ENCODE measurements at places on chromosomes 12 and 14.

GRCh38 chr14:106505366-106505765 is 979.0 kb downstream of the TMEM121 start:
- DNase-seq, result no peak

DNA sequence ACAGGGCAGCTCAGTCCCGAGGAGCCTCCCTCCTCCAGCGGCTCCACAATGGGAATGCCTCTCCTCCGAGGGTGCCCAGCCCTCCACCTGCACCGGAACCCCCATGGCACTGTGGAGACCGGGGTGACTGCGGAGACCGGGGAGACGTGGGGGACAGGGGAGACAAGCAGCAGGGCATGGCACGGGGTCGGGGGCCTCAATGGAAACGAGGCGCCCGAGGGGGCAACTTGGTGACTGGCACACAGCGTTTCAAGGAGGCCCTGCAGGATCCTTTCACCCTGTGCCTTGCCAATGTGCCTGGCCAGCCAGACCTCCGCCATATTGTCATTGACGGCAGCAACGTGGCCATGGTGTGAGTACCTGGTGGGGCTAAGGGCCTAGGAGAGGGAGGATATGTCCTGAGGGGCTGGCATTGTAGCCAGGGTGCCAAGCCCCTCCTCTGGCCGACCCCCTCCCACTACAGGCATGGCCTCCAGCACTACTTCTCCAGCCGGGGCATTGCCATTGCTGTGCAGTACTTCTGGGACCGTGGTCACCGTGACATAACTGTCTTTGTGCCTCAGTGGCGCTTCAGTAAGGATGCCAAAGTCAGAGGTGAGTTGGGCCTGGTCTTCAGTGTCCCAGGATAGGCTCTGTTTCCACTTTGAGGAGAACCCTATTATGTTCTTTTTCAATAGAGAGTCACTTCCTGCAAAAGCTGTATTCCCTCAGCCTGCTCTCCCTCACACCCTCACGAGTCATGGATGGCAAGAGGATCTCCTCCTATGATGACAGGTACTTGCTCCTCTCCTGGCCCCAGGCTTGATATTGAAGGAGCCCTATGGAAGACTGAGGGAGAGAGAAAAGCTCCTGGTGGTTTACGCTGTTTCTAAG is 2.7 kb downstream of the KHNYN start:
- DNase-seq, result no peak

- no peak for DNase-seq
These were observed 7.3 kb upstream of the TRPV4 start for GRCh38 chr12:109840305-109841074.

DNA sequence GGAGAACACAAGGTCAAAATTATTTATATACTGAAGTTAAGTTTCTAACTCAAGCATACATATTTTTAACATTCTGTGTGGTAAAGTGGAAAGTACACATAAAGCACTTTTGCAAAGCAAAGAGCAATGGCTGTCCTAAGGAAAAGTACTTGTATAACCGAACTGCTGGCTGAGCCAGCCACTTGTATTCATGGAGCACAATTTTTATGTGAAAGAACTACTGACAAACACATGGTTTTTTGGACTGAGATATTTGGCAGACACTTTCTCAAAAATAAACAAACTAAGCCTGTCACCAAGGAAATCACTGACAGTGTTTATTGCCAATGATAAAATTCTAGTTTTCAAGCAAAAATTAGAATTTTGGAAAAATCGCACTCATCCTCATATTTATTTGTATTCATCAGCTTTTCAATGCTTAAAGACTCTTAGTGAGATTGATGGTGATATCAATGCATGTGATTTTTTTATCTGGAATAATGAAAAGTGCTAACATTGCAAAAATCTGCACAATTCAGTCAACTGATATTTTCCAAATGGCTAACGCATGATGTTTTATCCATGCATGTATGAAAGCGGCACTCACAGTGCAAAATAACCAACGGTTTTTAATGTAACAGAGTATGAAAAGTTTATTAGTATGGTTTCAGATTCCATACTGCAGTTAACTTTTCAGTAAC is 125.3 kb downstream of the IPO8 start:
- DNase-seq, result no peak

- DNase-seq, result no peak
These were observed 25.0 kb downstream of the IFT81 start for GRCh38 chr12:110149086-110149660.

DNA sequence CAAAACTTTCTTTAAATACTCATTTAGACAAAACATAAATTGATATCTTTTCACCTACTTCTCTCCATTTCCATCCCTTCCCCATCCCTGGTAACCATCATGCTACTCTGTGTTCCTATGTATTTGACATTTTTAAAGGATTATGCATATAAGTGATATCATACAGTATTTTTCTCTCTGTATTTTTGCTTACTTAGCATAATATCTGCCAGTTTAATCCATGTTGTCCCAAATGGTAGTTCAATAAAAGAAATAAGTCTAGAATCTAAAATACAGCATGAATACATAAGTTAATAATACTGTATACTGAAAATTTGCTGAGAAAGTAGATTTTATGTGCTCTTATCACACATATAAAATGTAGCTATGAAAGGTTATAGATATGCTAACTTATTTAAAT is 190.3 kb upstream of the NAV3 start:
- DNase-seq, result no peak

DNA sequence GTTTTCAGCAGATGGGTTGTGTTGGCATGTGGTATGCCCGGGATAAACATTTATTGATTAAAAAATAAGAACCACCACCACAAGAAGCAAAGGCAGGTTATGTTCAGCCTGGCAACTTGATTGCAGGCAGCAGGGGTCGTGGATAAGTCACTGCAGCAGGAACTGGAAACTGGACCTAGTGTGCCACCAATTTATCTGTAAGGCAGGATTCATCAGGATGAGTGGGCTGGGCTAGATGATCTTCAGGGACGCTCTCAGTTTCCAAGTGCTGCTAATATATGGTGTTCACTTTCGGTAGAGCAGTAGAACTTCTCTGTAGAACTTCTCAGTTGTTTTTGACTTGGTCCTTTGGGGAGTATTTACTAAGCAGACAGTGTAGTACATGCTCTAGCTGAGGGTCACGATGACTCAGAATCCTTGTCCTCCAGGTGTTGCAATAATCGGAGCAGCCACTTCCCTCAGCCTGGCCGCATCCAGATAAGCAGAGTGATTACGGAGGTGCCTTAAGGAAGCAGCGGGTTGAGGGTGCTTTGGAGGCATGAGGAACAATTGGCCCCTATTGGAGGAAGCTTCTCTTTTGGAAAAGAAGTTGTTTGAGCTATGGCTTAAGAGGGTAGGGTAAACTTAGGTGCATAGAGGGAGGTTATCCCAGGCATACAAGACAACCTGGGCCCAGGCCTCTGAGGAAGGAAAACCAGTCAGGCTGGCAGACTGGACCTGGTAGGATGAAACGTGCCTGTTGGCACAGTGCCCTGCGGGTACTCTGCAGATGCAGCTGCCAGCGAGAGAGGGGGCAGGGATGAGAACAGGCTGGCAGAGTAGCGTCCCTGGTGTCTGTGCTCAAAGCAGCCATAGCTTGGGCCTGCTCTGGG is 104.0 kb downstream of the GPR135 start:
- peak; percentile 47 for DNase-seq

DNA sequence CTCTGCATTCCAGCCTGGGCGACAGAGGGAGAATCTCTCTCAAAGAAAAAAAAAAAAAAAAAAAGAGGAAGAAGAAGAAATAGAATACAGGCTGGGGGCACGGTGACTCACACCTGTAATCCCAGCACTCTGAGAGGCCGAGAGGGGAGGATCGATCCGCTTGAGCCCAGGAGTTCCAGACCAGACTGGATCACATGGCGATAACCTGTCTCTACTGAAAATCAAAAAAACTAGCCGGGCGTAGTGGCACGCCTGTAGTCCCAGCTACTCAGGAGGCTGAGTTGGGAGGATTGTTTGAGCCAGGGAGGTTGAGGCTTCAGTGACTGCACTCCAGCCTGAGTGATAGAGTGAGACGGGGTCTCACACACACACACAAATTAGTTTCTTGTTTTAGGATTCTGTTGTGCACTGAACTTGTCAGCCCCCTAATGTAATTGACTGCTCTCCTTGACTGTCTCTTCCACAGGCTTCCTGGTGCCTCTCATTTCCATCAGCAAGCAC is 963 bp upstream of the TINF2 start:
- no peak for DNase-seq

DNA sequence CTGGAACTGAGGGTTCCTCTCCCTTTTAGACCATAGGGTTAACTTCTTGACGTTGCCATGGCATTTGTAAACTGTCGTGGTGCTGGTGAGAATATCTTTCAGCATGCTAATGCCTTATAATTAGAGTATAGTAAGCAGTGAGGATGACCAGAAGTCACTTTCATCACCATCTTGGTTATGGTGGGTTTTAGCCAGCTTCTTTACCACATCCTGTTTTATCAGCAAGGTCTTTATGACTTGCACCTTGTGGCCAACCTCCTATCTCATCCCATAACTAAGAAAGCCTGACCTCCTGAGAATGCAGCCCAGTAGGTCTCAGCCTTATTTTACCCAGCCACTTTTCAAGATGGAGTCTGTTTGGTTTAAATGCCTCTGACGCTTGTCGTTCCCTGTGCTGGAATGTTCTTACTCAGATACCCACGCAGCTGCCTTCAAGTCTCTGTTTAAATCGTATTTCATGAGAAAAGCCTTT is 44.2 kb downstream of the BBS10 start:
- DNase-seq, result peak; percentile 13

DNA sequence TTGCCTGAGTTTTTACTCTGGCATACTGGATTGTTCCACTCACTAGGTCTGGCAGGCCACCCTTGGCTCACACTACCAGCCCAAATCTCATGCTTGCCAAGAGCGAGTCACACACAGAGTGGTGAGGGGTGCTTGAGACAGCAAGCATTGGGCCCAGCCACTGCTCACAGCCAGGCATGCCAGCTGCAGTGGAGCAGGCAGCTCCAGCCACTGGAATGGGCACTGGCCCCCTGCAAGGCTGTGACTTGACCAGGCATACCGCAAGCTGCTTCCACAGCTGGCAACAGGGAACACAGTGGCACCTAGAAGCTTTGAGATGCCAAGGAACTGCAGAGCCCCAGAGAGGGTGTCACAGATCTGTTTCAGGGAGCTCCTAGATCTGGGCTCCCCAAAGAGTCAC is 488.5 kb downstream of the LRFN5 start:
- no peak for DNase-seq

DNA sequence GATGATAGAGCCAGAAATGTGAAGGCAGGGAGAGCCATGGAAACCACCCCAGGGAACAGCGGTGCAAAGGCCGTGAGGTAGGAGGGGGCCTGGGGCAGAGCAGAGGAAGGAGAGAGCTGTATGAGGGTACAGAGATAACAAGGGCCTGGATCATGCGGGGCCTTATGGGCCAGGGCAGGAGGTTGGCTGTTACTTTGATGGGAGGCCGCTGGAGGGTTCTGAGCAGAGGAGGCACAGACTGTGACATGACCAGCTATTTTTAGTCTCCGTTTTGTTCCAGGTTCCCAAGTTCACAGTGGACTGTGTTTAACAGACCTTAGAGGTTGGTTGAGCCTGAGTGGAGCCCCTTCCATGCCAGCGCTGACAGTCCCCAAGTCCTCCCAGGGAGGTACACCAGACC is 118.6 kb downstream of the GCH1 start:
- DNase-seq, result no peak

- peak; percentile 13 for DNase-seq
These were observed 24.2 kb upstream of the YAF2 start for GRCh38 chr12:42262271-42262670.

DNA sequence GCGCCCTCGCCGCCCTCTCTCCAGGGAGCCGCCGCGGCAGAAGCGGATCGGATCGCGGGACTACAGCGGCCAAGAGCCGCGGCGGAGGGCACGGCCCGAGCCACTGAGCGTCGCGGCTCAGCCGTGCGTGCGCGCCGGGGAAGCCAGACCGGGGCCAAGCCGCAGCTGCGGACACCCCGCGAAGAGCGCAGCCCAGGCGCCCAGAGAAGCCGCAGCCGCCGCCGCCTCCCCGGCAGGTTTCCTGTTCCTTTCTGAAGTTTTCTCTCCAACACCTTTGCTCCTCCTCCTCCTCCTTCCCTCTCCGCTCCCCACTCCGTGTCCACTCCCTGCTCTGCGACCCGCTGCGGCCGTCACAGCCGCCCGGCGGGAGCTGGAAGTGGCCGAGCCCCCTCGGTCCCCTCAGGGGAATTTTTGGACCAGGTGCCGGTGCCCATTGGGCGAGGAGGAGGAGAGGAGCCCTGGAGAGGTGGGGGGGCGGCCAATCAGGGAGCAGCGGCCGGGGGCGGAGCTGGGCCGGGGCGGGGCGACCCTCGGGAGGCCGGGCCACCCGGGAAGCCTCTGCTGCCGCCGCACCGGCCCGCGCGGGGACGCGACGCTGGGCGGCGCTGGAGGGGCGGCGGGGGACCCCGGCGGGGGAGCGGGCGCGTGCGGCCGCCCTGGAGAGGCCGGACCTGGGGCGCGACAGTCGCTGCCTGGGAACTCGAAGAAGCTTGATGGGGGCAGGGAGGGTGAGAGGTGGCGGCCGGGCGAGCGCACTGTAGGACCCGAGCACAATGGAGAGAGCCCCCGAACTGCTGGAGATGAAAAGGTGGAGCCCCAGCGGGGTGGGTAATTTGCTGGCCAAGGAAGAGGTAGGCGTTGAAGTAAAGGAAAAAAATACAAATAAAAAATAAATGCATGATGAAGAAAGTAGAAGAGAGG is at the start of gene ITPR2:
ITPR2 (minus strand) TSS at position 373 of the 921 bp plus-strand sequence. CDS start 413 bp downstream, outside the sequence.
- peak; percentile 93 for DNase-seq

GRCh38 chr12:65742018-65743010 is 82.0 kb upstream of the HMGA2 start:
- DNase-seq, result peak; percentile 59

- DNase-seq, result no peak
These were observed 2.5 kb upstream of the CHPT1 start for GRCh38 chr12:101694986-101695385.

- no peak for DNase-seq
These were observed 35.2 kb downstream of the BRMS1L start for GRCh38 chr14:35861204-35861868.

DNA sequence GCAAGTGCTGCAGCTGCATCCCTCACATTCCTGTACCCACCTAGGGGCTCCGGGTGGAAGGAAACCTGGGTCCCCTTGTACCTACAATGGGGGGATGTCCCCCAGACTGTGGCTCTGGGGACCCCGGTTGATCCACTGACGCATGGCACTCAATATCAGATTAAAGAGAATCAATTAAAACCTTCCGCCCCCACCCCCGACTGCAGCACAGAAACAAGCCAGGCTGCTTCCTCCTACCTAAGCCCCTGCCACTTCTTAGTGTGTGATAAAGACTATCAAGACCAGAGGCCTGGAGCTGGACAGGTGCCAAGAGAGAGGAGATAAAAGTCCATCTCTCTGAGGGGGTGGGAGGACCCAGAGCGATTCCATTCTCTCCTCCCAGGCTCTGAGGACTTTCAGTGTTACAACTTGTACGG is 28.2 kb upstream of the RPLP0 start:
- no peak for DNase-seq

DNA sequence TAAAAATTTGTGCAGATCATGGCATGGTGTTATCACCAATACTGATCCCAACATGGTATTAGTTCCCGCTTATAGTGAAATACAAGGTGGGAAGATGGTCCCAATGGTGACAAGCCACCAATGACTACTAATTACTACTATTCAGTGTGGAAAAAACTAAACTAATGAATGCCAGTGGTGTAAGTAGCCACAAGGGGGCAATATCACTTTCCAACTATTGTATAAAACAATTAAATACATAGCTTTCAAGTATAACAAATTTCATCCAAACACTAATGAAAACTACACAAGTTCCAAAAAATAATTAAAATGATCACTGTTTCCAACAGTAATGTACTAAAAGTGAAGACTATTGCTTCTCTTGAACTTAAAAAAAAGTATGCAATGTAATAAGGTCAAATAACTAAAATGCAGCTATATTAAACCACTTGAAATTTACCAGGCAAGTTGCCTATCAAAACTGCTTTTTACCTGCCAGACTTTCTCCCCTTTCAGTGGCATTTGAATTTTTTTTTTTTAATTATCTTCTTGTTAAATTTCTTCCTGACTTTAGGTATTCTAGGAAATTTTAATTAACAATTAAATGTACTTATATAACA is 58.0 kb downstream of the PAPLN start:
- peak; percentile 52 for DNase-seq

Data from EH (cell line).